Skin of body (tissue), 3 donors: ENCODE measurements at places on chromosomes 12 and 14. TPM values are rescaled to one million over a fixed set of nuclear protein-coding genes. Genes with fewer than 3 reads are reported as not detected.

DNA sequence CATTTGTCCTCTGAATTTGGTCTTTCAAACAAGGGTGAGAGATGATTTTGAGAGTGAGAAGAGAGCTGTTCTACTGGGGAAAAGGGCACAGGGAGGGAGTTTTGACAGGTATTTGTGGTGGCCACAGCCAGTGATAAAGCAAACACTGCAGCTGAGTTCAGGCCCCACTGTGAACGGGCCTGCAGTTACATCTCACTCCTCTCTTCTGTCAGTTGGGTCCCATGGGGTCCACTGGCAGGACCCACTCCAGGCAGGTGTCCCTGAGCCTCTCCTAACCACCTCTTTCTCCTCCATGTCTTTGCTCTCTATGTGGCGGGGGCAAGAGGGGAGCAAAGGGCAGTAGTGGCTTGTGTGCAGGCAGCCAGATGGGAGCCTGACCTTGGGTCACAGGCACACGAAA is 294.8 kb downstream of the APAF1 start:
- DNase-seq, result no peak

- peak; percentile 80 for DNase-seq
These were observed 32.0 kb upstream of the LMNTD1 start for GRCh38 chr12:25585021-25585523.

NANOG gene
- not detected for total RNA-seq

ADCY6 gene
- total RNA-seq, result 34.8 TPM

ASIC1 gene
- 4.0 TPM for total RNA-seq

- DNase-seq, result peak; percentile 46
These were observed 123.1 kb downstream of the DERA start for GRCh38 chr12:16034136-16034817.

GLIPR1L2 gene
- 2.1 TPM for total RNA-seq

GRCh38 chr14:88559852-88560251 is 3.0 kb upstream of the ZC3H14 start:
- DNase-seq, result peak; percentile 9

DNA sequence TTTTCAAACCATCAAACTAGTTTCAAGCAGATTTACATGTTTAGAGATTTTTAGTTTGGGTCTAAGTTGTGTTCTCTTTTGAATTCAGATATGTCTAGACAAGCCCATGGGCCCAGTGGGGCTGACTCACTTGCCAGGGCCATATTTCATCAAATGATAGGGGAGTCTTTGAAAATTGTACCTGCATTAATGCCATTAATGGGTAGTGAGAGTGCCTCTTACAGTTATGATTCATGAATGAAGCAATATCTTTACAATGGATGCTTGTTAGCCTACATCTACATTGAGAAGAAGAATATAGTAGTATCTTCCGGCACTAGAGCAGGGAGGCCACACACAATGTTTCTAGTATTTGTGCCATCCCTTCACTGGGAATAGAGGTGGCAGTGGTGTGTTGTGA is 174.2 kb upstream of the E2F7 start:
- DNase-seq, result no peak

DNA sequence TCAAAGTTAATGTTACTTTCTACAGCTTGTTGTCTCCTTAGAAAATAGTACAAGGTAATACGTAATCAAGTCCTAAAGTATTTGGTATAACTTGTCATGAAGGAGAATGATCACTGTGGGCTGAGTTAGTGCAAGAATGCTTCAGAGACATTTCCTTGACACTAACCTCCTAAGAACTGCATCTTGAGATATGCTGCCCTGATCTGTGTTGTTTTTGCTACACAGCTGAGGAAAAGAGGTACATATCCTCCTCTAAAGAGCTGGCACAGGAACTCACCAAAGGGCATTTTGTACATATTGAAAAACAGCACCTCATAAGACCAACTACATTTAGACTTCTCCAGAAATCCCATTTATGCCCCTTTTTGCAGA is 28.7 kb downstream of the RAP1B start:
- no peak for DNase-seq

MUCL1 gene
- 90.0 TPM for total RNA-seq

- no peak for DNase-seq
These were observed 19.4 kb upstream of the FAIM2 start for GRCh38 chr12:49923035-49923644.

ENDOU gene
- 20.8 TPM for total RNA-seq

RD3L gene
- total RNA-seq, result not detected

DNA sequence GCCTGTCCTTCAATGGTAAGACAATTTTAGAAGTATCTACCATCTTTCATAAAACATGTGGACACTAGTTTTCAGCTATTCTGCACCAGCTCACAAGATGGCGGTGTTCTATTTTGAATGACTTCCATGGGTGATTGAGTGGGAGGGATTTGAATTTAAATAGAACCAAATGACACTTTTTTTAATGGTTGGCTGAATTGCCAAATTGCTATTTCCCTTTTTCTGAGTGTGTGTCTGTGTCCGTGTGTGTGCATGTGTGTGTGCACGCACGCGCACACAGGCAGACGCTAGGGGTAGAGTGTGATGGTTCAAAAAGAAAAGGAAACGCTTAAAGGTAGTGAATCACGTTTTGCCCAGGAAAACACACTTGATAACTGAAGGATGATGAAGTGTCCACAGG is 362.6 kb downstream of the DAD1 start:
- no peak for DNase-seq

DNA sequence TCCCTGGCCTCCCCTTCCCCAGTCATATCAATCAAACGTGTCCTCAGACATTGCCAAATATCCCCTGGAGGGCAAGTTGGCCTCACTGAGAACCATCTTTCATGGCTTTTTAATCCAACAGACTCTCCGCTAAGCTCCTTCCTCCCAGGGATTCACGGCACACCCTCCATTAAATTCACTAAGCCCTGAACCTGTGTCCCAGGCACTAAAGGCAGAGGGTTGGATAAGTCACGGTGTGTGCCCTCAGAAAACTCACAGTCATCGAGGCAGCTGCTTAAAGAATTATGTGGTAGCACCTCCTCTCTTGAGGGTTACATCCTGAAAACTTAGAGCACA is 167.1 kb downstream of the PIWIL1 start:
- no peak for DNase-seq

VDR gene
- 12.2 TPM for total RNA-seq

KCNMB4 gene
- 4.1 TPM for total RNA-seq

POLE2 gene
- total RNA-seq, result 13.4 TPM

DNA sequence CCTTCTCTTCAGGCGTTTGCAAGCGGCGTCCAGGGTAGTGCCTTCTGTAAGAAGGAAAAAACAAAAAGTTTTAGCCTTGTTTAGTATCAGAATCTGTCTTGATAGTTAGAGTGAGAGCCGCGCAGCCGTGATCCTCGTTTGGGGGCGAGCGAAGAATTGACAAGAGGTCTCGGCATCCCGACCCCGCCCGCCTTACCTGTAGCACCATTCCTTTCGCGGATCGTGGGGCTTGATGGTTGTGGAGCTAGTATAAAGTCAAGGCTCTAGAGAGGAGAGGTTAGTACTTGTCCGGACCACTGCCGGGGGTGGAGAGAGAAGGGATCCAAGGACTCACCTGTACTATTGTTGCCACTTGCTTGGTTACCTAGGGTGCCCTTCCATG is 494 bp downstream of the TMTC3 start:
- no peak for DNase-seq

CDKN1B gene
- total RNA-seq, result 79.2 TPM

- DNase-seq, result no peak
These were observed 8.1 kb upstream of the GLRX5 start for GRCh38 chr14:95526483-95527386.

GRCh38 chr14:101705733-101706508 is 55.6 kb upstream of the PPP2R5C start:
- peak; percentile 15 for DNase-seq

GRCh38 chr14:64971943-64972791 is at the start of gene RAB15:
Gene RAB15 (minus strand): TSS chr14:64972336. CDS start chr14:64972076, 260 bp downstream.
- no peak for DNase-seq

PLCZ1 gene
- total RNA-seq, result not detected

OR4Q2 gene
- not detected for total RNA-seq

- DNase-seq, result no peak
These were observed 107.3 kb downstream of the FOXN3 start for GRCh38 chr14:89309670-89310177.

DNA sequence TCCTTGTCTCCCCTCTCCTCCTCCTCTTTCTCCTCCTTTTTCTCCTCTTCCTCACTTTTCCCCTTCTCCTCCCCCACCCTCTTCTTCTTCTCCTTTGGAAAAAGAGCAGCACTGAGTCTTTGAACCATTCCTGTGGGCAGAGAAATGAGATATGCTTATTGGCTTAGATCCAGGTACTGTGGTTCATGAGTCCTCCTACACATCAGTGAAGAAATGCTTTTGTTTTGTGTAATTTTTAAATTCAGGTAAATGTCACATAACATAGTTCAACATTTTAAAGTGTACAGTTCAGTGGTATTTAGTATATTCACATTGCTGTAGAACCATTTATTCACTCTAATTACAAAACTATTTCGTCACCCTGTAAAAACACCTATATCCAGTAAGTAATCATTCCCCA is 402.1 kb downstream of the AACS start:
- no peak for DNase-seq

DNA sequence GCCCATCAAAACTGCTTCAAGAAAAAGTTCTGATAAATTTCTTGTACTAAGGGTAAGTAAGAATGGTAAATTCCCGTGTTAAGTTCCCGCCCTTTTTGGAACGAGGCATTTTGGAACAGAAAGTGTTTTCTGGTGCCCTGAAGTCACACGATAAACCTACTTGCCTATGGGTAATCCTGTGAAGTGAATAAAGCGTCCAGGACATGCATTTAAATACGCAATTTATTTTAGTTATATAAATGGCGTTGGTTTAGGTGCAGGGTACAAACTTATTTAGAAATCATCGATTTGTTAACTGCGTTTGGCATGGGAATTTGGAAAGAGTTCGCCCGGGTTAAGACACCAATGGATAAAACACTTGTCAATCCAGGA is 715 bp upstream of the RAP1B start:
- DNase-seq, result peak; percentile 31

CD69 gene
- total RNA-seq, result 9.7 TPM

DNA sequence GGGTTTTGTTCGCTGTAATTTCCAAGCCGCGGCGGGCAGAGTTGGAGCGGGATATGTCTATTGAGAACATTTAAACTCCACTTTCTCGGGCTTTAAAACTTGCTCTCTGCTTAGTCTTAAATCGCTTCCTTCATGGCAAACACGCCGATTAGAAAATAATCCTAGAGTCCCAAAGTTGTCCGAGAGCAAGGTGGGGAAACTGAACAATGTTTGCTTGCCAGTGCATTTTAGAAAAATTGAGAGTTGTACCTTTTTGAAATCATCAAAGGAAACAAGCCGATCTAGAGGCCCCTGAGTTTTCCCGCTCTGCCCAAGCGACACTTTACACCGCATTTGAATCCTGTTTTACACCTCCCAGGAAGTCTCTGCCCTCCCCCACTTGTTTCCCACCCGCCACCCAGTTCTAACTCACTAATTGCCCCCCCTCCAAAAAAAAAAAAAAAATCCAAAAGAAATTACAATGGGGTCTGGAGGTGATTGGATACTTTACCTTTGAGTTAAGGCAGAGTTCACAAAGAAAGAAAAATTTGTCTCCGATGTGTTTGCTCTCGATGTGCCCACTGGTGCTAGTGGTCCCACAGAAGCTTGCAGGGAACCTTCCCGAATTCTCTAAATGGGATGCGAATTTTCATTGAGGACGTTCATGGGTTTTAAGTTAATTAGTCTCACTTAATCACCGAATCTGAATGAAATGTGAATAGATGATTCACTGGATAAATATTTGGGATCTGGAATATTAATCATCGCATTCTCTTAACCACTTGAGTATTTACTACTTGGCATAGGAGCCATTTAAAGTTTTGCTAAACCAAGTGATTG is 2.3 kb downstream of the HMGA2 start:
- DNase-seq, result peak; percentile 68

DNA sequence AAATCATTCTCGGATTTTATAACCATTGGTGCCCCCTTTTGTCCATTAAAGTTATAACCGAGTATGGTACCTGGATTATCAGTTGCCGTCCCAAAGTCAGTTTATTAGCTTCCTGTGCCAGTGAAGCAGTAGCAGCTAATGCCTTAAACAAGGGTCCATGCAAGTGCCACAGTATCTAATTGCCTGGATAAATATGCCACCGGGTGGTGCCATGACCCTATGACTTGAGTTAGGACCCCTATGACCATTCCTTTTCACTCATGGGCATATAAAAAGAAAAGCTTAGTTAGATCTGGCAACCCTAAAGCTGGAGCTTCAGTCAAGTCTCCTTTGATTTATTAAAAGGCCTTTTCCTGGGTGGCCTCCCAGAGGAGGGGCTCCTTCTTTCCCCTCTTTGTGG is 1314.6 kb downstream of the TMEM121 start:
- no peak for DNase-seq

DNA sequence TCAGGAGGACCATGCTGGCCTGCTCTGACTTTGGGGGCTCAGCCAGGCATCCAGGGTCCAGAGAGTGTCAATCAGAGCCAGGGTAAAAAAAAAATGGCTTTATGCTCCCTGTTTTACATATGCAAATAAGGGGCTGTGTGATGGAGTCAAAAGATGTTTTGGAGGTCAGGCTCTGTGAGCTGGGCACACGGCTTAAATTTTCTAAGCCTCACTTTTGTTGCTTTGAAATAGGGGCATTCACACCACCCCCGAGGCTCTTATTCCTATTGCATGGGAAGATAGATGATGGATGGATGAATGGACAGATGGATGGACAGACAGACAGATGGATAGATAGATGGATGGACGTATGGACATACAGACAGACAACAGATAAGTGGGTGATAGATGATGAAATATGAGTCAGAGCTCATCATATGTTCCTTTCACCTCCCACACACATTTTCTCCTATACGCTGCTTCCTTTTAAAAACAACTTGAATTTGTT is 42.7 kb downstream of the RIN3 start:
- no peak for DNase-seq

- DNase-seq, result no peak
These were observed 143.1 kb downstream of the RBM19 start for GRCh38 chr12:113823016-113823415.

DNA sequence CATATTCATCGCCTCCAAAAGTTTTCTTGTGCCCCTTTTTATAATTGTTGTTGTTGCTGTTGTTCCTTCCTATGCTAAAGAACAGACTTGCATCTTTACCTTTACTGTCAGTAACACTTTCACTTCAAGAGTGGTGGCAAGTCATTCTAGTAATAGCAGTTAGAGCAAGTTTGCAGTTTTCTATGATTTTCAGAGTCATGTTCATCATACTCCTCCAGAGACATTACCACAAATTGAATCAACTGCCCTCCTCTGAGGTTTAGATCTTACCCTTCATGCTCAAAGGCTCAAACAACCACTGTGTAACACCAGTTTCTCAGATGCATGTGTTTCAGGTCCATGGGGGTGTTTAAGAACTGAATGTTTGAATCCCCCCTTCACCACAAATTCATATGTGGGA is 763.4 kb downstream of the LRFN5 start:
- no peak for DNase-seq

- DNase-seq, result no peak
These were observed 28.8 kb upstream of the LGR5 start for GRCh38 chr12:71410844-71411243.

DNA sequence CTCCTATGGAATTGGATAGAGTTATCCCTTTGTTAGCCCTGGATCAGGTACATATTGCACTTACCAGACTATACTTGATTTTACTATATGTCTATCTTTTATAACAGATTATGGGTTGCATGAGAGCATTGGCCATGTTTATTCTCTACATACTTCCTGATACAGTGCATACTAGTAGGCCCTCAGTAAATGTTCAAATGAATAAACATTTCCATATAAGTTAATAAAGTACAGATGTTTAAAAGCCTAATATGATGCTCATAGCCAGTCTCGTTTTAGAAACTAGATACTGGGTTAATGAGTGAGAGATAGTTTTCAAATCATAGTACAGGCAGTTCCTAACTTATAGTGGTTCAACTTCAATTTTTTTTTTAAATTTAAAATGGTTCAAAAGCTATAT is 39.5 kb upstream of the TOMM20L start:
- no peak for DNase-seq
